ENCODE measurements at places on chromosomes 2 and 18.
A peak's percentile ranks its signal among the peaks of the same experiment; 100 is the strongest.

DNA sequence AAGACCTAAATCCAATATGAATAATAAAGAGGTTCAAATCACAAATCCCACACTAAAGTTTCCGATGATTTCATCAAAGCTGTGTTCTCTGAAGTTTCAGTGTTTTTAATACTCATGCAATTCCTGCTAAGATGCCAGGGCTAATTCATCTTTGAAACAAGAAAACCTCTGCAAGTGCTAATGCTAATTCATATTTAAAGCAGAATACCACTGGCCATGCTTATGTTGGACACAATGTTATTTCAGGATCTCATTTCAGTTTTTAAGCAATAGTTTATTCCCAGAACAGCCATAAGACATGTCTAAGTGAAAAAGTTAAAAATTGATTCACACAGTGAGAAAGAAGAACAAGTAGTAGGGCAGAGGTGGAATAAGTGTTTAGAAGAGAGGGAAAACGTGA lies 62.8 kb downstream of the GRB14 start:
- DNase-seq, result no peak

DNA sequence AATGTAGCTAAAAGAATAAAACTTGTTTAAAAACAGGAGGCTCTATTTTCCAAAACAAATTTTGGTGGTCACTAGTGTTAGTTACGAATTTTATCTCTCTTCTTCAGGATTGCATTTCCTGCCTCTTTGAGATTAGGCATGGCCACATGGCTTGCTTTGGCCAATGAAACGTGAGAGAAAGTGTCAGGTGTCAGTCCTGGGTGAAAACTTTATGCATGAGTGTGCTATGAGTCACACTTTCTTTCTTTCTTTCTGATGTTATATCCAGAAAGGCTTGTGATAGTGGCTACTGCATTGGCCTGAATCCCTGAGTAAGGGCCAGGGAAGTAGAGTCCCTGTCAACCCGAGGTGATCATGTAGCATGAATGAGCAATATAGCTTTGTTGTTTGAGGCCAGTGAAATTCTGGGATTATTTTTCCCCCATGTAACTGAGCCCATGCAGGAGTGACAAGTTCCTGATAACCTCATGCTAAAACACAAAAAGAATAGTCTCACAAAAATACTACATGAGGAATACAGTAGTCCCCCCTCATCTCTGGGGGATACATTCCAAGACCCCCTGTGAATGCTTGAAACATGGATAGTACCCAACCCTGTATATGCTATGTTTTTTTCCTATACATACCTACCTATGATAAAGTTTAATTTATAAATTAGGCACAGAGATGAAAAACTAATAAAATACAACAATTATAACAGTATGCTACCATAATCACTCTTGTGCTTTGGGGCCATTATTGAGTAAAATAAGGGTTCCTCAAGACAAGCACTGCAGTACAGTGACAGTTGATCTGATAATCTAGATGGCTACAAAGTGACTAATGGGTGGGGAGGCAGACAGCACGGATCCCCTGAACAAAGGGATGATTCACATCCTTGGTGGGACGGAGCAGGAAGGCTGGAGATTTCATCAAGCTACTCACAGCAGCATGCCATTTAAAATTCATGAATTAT lies 109.5 kb downstream of the CDC42EP3 start:
- peak; percentile 51 for DNase-seq

DNA sequence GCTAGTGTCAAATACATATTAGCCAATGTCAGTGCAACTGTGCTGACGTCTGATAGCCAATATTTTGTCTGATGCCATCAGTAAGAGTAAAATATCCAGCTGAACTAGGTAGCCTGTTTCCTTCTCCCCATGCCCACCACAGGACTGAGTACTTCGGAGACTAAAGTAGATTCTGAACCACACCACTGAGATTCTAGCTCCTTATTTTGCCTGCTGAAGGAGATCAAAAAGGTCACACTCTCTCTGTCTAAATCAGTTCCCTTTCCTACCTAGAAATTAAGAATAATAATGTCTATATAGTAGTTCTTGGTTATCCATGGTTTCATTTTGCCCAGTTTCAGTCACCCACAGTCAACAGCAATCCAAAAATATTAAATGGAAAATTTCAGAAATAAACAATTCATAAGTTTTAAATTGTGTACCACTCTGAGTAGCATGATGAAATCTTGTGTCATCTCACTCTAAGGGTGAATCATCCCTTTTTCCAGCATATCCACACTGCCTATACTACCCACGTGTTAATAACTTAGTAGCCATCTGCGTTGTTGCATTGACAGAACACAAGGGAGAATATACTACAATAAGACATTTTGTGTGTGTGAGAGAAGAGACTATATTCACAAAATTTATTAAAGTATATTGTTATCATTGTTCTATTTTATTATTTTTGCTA lies 1043.3 kb upstream of the PIK3C3 start:
- DNase-seq, result no peak

- DNase-seq, result no peak
Measured at GRCh38 chr2:1916881-1917280, 172.6 kb upstream of the PXDN start.

DNA sequence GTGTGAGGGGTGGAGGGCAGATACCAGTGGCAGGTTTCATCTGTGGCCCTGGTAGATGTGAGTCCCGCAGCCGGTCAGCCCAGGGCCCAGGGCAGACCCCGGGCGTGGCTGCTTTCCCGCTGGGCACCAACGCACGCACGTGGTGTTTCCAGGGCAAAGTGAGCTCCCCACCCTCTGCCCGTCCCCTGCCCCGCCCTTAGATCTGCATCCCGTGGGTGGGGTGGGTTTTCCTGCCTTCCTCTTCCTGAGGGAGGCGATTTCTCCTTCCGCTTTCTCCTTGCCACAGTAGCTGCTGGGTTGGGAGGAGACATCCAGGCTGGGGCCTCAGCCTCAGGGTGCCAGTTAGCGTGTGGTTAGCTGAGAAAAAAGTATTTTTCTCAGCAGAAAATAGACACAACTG lies 49.6 kb downstream of the ODC1 start:
- no peak for DNase-seq

DNA sequence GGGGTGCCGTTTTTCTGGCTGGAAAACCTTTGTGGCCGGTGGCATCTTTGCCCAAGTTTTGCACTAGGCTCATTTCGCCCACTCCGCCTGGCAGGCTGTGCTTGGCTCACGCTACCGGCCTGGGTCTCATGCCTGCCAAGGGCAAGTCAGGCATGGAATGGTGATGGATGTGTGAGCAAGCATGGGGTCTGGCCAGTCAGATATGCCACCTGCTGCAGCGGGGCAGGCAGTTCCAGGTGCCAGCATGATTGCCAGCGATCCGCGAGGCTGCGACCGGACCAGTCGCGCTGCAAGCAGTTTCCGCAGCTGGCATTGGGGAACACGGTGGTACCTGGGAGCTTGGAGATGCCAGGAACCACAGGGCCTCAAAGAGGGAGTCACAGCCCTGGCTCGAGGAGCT lies 40.6 kb downstream of the TAF1B start:
- no peak for DNase-seq

DNA sequence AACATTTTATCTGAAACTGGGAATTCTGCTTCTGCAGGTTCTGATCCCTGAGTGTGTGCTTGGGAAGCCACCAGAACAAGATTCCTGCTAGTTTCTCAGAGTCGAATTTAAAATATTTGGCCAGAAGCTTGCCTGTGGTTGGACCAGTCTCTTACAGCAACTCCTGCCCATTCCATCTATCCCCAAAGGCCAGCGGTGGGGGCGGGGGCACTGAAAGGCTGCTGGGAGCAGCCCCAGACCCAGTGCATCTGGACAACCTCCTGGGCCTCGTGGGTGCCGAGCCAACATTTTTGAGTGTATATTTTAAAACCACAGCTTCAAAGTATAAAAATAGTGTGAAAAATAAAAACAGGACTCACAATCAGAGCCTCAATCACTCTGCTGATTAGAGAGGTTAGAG lies 38.6 kb upstream of the ZFP36L2 start:
- DNase-seq, result peak; percentile 61

- no peak for DNase-seq
Measured at GRCh38 chr2:161230959-161231358, 70.7 kb downstream of the TANK start.

DNA sequence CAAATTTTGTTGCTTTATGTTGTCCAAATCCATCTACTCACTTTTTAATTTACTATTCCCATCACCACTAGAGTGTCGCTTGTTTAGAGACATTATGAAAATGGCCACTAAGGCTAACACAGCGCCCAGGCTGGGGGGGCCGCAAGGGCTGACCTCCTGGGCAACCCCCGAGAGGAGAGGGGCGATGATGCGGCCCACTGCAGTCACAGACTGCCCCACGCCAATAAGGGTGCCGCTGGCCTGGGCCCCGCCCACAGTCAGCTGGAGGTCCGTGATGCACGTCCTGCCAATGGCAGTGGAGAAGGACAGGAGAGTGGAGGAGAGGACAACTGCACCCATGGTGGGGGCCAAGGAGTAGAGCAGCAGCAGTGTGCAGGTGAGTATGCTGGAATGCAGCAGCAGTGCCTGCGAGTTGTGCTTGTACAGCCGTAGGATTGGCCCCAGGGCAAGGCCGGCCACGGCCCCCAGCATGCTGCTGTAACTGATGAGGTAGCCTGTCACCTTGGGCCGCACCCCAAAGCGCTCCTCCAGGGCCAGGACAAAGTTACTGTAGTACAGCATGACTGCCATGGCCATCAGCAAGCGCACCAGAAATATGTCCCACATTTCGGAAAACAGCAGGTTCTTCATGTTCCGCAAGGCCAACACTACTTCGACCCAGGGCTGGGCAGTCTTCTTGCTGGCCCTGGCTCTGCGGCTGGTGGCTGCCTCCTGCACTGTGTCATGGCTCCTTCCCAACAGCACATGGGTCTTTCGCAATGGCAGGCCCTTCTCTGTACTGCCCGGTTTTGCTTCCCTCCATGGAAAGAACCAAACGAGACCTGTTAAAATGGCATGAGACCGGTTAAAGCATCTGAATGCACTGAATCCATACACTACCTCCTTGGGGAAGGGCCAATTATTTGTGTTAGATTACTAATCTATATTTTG lies 43.2 kb upstream of the TMEM182 start:
- DNase-seq, result peak; percentile 39

DNA sequence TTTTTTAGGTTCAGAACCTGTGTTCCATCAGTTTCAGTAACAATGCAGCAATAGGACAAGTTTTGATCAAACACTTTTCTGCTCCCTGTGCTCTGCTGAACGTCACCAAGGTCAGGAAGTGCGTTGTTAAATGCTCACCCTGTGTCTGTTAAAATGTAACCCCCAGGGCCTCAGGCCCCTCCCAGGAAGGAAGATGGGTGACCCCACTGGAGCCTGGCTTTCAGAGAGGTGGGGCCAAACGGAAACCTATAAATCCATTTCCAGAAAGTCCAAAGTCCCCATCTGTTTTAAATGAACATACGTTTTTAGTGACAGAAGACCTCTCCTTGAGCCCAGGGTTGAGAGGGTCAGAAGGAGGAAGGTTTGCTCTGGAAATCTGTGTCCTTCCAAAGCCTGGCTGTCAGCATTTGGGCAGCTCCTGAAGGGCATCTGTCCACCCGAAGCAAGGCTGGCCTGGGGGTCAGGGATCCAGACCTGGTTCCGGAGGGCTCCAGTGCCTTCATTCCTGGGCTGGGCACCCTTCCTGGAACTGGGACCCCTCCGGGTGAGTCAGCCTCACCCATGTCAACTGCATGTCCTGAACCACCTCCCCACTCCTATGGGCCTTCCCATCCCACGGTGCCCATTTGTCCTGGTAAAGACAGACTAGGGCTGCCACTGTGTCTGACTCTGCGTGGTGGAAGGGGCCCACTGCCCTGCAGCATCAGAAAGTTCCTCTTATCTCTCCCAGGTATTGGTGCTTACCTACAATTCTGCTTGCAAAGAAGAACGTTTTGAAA lies 117.4 kb upstream of the COPS8 start:
- DNase-seq, result no peak

GRCh38 chr18:32441533-32441932 lies 29.1 kb downstream of the GAREM1 start:
- no peak for DNase-seq

- DNase-seq, result no peak
Measured at GRCh38 chr2:214484239-214484638, 73.4 kb downstream of the VWC2L start.

DNA sequence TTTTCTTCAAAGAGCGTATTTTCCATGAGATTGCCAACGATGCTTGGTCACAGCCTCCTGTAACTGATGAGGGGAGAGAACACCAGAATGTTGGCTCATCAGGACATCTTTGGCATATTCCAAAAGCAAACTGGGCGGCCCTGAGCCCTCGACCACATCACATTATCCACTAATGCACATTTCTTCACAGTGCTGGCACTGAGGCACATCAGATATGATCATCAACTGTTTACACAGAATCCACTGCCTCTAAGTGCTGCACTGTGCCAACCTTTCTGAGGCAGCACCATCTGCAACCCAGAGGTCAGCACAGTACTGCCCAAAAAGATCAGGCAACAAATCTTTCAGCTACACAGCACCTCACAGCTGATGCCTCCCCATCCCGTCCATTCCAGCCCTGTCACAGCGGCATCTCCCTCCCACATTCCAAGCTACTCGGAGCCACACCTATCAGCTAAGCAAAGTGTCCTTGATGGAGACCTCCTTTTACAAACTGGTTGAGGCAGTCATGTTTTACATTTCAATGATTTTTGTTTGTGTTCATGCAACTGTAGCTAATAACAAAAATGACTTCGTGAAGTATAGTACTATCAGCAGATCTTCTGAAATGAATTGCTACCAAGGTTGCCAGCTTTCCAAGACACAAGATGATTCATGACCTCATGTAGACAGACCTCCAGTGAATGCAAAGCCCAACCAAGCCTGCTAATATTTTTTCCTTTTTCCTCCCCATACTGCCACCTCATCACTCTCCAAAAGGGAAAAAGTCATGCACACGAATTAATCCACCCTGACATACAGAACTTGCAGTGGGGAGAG lies 32.3 kb downstream of the MYO5B start:
- no peak for DNase-seq

GRCh38 chr2:43333656-43334144 lies 107.3 kb upstream of the ZFP36L2 start:
- peak; percentile 61 for DNase-seq

GRCh38 chr2:157592374-157592773 lies 36.3 kb downstream of the ACVR1C start:
- no peak for DNase-seq

GRCh38 chr2:182890773-182891378 lies 24.4 kb upstream of the FRZB start:
- no peak for DNase-seq

GRCh38 chr18:57146956-57147636 lies at the start of gene BOD1L2:
Gene BOD1L2 (plus strand): TSS chr18:57147087. CDS start chr18:57147313, 226 bp downstream.
- DNase-seq, result no peak

- no peak for DNase-seq
Measured at GRCh38 chr18:58297198-58297597, 253.2 kb downstream of the NEDD4L start.

DNA sequence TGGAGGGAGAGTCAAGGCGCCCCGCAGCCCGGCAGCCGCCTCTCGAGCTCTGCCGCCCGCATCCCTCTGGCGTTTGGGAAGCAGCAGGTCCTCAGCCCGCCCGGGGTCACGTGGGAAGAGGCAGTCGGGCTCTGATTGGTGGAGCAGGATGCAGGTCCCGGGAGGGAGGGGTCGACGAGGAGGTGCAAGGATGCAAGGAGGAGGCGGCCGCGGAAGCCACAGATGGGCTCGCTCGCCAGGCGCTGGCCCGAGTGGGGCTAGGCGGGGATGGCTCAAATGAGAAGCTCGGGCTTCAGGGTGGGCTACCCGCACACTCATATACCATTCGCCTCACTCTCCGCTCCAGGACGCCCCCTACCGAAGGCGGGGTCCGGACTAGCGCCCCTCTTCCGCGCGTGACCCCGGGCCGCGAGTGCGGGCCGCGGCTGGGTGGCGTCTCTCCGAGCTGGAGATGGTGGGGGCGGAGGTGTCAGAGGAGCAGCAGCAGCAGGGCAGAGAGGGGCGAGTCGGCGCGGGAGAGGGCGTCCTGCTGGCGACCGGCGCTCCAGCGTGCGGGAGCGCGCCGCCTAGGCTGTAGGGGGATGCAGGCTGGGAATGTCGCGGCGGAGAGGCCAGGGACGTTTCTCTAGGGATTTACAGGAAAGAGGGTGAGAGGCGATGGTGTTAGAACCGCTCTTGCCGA lies at the start of gene TMEFF2:
Gene TMEFF2 (minus strand): TSS at position 68 of the 682 bp plus-strand sequence. CDS start 409 bp downstream, outside the sequence.
- DNase-seq, result peak; percentile 89

Data from AG20443 (cell line).